ENCODE measurements at places on chromosomes 16 and 17.

- DNase-seq, result no peak
These were observed 464.4 kb downstream of the CDH11 start for GRCh38 chr16:64657316-64658011.

DNA sequence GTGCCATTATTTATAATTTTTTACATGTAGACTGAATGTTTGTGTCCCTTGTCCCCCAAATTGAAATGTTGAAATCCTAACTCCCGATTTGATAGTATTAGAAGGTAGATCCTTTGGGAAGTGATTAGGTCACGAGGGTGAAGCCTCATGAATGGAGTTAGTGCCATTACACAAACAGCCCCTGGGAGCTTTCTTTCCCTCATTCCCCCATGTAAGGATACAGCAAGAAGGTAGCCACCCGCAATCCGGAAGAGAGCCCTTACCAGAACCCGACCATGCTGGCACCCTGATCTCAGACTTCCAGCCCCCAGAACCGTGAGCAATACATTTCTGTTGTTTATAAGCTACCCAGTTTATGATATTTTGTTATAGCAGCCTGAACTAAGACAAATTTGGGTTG lies 143.2 kb downstream of the NPIPB5 start:
- no peak for DNase-seq

GRCh38 chr17:28385406-28385805 lies 13.9 kb downstream of the SARM1 start:
- no peak for DNase-seq

GRCh38 chr17:69218986-69219385 lies 9.6 kb downstream of the ABCA10 start:
- DNase-seq, result no peak

- no peak for DNase-seq
These were observed 40.4 kb downstream of the TNRC6A start for GRCh38 chr16:24769806-24770205.

DNA sequence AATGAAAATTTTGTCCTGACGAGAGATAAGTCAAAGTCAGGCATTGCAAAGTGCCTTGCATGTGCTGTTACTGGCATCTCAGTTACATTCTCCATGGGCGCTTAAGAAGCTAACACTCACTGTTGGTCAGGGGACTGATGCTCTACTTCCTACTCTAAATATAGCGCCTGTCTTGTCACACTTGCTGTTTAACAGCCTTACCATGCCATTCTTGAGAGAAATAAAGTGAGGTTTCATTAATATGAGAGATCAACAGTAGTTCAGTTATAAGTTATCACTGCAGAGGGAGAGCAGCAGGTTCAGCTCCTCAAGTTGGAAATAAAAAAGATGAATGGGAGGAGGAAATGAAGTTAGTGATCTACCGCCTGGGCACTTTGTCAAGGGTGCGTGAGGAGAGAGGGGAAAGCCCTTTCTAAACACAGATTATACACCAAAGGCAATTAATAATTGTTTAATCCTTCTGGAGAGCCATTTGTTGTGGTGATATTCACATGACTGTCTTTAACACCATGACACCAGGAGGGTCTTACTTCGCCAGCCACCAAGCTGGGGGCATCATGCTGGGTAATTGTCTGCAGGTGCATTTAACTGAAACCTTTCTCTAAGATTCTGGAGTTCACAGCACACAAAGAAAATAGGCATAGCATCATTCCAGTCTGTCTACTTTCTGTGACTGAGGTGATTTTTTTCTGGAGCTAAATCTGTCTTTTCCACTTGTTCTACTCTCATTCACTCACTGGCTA lies 568.7 kb upstream of the HSBP1 start:
- no peak for DNase-seq

- DNase-seq, result no peak
These were observed 42.8 kb downstream of the PHKB start for GRCh38 chr16:47503936-47504335.

GRCh38 chr16:50268352-50268751 lies 2.0 kb downstream of the ADCY7 start:
- DNase-seq, result no peak

Data from LoVo (cell line).